ENCODE measurements at places on chromosomes 6 and 20.

DNA sequence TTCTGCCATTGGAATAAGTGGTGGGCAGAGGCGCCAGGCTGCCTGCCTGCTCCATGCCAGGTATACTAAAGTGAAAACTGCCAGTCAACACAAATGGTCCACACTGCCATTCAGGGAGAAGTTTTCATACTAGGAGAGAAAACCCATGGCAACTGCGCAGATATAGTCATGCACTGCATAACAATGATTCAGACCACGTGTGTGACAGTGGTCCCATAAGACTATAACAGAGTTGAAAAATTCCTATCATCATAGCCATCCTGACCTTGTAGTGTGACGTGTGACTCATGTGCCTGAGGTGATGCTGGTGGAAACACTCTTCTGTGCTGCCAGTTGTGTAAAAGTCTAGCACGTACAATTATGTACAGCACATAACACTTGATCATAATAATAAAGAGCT is 25.1 kb downstream of the ZC3H12D start:
- no peak for DNase-seq

- no peak for DNase-seq
These were observed 51.0 kb upstream of the ADGRF1 start for GRCh38 chr6:47093169-47093568.

- DNase-seq: no peak
These were observed 2.1 kb downstream of the TAAR5 start for GRCh38 chr6:132587424-132587823.

GRCh38 chr6:27176096-27176495 is 71.4 kb upstream of the PRSS16 start:
- no peak for DNase-seq

DNA sequence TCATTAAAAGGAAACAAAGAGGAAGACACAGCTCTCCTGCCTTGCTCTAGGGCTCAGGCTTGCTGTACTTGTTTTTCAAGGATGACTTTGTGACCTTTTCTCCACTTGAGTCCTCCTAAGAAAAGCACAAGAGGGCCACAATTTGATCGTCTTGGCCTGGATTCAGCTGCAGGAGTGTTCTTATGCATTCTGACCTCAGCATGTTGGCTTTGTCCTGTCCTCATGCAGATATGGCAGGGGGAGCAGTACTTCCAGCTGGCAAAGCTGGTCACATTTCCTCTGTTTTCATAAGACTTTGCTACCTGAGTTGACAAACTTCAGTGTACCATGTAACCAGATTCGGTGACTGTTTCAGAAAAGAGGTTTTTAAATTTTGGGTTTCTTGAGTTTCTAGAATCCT is 30.8 kb downstream of the KDM1B start:
- DNase-seq: no peak

DNA sequence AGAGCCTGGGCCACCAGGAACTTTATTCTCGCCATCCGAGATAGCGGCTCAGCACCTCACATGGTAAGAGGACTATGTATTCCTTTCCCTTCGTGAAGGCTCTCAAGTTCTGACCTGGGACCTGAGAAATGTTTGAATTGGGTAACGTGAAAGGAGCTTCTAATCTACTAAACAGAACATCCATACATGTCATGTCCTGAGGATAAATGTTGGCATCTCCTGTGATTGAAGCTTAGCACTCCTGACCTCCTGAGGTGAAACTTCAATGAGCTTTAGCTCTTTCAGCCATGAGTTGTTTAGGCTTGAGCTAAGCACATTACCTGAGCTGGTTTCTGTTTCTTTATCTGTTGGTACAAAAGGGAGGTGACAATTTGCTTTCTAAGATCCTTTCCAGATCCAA is 280.9 kb downstream of the PACRG start:
- DNase-seq: no peak

GRCh38 chr20:31963889-31964288 is 4.1 kb upstream of the XKR7 start:
- DNase-seq: no peak

DNA sequence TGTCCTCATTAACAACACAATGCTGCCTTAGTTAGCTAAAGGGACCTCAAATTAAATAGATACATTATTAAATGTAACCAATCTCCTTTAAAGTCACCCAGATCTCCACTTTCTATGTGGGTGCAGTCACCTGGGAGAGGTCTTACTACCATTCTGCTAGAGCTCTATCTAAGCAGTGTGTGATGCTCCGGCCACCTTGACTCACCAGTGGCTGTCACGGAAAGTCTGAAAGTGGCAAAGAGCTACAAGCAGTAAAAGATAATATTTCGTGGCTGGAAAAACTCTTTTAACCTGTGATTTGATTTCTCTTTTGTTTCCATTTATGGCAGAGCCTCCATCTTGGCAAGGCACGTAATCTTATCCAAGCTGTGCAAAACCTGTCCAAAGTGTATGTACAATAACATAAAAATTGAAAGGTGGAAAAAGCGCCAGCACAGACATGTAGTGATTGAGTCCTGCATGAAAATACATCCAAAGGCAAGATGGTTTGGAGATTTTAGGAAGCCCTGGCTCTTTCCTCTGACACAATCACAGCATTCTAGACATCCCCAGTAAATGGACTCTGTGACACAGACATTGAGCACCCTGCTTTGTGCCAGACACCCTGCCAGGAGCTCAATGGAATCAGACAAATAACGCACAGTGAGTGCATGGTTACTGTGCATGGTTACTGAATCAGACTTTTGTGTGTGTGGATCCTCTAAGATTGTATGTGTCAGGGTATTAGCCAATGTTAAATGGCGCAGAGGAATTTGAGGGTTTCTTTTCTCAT is 116.6 kb downstream of the ADAT2 start:
- no peak for DNase-seq

DNA sequence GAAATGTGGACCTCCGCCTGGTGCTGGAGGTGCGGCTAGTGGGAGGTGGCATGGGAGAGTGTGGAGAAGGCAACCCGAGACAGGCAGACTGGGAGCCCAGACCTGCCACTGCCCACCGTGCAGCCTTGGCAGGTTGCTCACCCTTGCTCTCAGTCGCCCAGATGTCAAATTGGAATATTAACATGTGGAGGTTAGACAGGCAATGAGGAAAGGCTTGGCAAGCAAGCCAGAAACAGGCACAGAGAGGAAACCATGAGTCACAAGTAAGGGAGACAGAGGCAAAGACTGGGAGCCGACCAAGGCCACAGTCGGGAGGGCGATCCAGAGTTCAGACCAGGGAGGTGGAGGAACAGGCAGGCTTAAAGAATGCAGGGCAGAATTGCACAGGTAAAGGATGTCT is 178.2 kb downstream of the FOXC1 start:
- DNase-seq: no peak

GRCh38 chr6:15547400-15547799 is 115.4 kb downstream of the DTNBP1 start:
- no peak for DNase-seq

GRCh38 chr6:66161546-66162108 is 454.6 kb upstream of the EYS start:
- no peak for DNase-seq

GRCh38 chr6:25428758-25429317 is 149.7 kb downstream of the CARMIL1 start:
- DNase-seq: no peak

DNA sequence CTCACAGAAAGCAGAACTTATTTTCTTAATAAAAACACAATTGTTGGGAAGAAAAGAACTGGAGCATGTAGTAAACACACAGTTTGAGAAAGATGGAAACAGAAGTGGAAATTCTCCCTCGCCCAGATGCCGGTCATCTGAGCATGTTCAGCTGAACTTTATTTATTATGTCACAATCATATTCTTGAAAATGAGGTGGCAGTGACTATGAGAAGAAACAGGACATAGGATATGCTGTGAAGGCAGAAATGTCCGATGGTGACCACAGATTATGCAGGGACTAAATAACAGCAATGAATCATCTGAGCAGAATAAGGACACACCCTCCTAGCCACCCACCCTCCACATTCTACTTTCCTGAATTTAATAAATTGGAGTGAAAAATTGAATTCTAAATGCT is 425.3 kb upstream of the NOX3 start:
- no peak for DNase-seq

GRCh38 chr6:82954937-82955577 is 110.6 kb downstream of the UBE3D start:
- DNase-seq: no peak

GRCh38 chr6:161486361-161487216 is 212.7 kb upstream of the AGPAT4 start:
- DNase-seq: no peak

All from NCI-H345 (cell line).